ENCODE measurements at places on chromosomes 3 and 15.
A peak's percentile ranks its signal among the peaks of the same experiment; 100 is the strongest.

- DNase-seq: no peak
Measured at GRCh38 chr3:119302697-119303551, 8.7 kb downstream of the ARHGAP31 start.

- DNase-seq: no peak
Measured at GRCh38 chr3:18194431-18194830, 230.7 kb downstream of the SATB1 start.

DNA sequence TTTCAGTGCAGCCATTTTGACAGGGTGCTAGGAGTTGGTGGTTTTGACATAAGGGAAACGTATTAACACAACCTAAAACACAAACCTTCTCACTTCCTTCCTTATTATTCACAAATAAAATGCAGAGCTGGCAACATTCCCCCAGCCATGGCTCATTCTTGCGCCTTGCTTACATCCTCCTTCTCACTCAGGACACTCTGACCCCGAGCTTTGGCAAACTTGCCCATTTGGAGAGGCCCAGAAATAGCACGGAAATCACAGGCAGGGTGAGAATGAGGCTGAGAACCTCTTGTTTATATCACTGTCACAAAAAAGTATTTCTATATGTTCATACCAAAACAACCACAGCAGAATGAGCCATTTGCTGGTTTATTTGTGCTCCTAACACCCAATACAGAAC, 244.3 kb downstream of the NTRK3 start:
- no peak for DNase-seq

DNA sequence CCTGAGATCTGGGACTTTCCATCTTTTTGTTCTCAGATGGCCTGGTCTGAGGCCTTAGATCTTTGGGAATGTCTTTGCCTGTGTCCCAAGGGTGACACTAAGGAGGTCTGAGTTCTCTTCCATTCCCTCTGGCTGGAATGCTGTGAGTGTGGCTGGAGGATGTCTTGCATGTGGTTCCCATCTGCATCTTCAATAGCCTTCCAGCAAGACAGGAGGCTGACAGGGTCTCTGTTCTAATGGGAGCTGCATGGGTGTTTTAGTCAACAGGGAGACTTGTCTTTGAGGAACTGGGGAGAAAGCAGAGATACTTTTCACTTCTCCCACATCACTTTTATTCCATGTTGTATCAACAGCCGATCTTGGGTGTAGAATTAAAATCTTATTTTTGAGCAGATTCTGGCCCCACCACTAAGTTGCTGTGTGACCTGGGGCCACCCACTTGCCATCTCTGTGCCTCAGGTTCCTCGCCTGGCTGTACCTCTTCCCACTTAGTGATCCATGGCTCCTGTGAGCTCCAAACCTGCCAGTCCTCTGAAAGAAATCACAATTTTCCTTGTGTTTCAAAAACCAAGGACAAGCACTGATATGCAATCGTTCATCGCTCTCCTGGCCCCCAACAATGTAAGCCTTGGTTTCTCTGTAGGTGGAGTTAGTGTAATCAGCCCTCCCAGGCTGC, 75.2 kb downstream of the LSM3 start:
- no peak for DNase-seq

DNA sequence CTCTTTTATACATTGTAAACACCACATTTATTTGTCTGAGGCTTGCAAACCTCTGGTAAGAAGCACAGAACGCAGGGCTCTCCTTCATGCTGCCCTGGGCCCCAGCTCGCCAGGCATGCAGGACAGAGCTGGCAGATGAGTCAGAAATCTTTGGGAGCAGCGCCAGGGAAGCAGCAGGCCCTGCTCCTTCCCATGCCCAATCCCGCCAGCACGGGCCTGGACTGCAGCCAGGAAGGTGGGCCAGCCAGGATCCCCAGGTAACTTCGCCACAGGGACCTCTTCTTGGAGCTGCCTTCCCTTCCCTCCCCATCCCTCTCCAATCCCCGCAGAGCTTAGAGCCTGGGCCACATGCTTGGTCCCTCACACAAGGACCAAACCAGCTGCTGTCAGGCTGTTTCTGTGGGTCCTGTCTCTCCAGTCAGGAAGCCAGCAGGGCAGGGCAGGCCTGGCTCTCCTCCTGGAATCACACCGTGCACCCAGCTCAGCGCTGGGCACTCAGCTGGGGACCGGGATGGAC, 8.8 kb downstream of the STOML1 start:
- no peak for DNase-seq

DNA sequence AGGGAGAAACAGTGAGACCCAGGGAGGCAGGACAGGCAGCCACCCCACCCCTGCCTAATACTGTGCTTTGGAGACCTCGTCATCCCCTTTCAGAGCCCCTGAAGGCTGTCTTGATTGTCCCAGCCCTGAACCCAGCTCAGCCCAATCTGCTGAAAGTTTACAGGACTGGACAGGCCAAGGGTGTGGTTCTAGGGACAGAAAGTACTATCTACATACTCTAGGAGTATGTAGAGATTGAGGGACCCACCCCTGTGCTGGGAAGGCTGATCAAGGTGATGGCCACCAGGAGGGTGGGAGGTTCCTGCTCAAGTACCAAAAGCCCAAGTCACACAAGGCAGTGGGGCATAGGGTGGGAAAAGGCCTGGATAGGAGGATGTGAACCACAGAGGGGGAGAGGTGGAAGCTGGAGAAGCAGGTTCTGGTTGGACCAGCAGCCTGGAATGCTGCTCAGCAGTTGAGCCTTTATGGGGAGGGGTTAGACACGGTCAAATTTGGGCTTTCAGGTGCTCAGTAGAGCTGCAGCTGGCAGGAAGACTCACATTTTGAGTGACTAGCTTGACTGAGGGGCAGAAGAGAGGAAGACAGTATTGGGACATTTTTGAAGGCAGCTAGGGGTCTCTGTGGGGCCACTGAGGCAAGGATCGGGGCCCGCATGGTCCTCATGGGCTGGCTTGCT, 6.7 kb downstream of the NBEAL2 start:
- no peak for DNase-seq

DNA sequence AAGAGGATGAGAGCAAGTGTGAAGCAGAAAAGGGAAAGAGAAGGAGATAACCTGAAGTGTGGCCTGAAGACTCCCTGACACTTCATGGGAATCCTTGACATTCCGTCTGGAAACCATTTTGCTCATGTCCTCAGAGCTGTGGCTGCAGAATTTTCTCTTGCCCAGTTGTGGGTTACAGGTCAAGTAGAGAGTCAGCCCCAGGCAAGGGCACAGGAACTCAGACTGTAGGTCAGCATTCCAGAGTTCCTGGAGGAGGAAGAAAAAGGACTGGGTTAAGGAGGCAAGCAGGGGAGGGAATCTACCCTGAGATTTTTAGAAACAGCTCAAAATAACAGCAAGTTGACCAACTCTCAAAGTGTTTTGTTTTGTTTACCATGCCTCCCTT, 4.1 kb upstream of the THSD4 start:
- no peak for DNase-seq

DNA sequence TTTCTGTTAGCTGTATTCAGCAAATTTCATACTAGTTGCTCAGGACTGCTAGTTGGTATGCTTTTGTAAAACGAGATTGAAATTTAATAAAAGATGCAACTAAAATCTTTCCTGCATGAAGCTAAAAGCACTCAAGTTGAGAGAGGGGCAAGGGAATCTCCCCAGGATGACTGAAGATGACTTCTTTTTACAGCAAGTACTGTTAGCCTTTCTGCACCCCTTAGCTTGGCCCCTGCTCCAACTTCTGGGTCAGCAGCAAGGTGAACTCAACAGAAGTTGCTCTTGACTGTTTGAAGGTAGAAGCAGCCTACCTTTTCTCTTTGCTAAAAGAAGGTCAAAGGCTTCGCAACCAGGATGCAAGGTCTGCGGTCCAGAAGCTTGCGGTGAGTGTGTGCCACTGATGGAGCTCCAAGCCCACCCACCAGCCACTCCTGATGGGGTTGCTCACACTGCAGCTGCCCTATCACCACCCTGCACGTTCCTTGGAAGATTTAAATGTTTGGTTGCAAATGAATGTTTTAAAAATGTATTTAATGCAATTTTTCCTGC, 32.5 kb downstream of the NME9 start:
- no peak for DNase-seq

GRCh38 chr3:46065750-46066256, 38.5 kb upstream of the XCR1 start:
- DNase-seq: no peak

DNA sequence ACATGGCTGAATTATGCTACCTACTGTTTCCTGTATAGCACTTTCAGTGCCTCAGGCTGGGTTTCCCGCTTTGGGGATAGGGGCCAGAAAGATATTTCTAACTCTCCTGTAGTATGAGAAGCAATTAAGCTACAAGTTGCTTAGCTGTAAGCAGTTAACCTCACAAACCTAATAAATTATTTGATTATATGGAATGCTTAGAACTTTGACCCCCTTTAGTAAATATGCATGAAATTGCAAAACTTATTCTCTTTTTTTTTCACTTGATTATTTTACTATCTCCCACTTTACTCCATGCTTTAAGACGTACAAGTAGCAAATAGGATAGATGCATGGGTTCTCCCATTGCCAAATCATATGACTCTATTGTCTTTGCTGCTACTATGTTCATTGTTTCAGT, 27.5 kb upstream of the CHMP2B start:
- no peak for DNase-seq

DNA sequence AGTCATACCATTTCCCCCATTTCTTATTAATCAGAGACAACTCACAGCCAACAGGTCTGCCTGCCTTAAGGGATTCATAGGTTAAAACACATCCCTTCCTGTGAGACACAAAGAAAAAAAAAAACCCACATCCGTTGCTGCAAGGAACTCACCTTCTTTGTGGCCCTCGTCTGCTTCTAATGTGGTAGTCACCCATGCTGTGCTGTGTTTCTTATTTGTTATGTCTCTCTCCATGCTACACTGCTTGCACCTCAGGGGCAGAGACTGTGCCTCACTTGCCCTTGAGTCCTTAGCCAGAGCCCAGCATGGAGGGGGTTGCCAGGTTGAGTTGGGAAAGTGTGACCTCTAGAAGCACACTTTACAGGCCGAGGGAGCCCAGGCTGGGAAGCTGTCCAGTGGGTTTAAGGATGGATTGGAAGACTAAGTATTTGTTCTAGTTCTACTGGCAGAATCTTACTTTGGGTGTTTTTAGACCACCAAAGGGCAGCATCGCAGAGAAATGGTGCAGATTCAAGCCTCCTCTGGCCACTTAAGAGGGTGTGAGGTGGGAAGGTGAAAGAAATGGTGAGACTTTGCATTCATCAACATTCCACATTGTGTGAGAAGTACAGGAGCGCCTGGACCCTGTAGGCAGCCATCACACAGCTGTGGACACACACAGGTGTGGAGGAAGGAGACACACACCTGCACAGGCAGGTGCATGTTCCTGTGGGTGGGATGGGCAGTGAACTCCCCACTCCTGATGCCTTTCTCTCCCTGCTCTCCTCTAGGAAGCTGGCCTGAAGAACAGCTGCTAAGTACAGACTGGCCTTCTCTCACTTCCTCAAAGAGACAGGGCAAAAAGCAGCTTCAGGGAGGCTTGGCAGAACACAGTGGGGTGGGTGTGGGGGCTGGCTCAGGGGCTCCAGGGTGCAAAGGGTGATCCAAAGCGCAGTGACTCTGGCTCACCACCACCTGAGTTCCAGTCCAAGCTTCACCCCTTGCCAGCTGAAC, 48.8 kb downstream of the GLB1 start:
- no peak for DNase-seq

- DNase-seq: no peak
Measured at GRCh38 chr3:3817865-3818264, 18.6 kb downstream of the LRRN1 start.

DNA sequence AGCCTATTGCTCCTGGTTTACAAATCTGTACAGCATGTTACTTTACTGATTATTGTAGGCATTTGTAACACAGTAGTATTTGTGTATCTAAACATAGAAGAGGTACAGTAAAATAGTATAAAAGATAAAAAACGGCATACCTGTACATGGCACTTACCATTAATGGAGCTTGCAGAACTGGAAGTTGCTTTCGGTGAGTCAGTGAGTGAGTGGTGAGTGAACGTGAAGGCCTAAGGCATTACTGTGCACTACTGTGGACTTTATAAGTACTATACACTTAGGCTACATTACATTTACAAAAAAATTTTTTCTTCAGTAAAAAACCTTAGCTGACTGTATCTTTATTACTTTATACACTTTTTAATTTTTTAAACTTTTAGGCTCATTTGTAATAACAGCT, 90.9 kb downstream of the RAP2B start:
- no peak for DNase-seq

- no peak for DNase-seq
Measured at GRCh38 chr3:87595798-87596197, 319.4 kb upstream of the POU1F1 start.

DNA sequence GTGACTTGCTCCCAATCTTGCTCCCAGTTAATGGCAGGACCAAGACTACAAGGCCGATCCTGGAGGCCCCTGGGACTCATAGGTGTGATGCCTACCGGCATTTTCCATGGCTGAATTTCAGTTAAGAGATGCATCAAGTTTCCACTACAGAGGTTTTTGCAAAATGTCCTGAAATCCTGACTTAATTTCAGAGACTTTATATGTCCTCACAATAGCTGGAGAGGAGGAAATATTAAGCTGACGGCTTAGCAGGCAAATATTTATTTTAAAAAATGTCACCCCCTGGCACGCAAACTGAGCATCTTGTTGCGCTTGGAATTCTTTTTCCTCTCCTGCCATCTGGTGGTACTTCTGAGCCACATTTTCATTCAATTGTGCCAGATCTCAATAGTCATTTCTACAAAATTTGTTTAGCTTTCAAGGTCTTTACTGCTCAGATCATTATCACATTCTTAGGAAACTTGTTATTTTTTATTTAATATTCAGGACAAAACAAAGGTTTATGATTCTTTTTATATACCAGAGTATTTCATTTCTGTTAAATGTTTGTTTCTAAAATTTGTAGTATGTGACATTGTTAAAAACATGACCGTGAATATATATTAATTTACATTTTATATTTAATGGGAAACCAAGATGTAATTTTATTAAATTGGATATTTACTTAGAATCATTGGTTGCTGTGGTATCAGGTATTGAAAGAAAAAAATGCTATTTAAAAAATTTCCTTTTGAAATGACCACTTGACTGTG, 189.2 kb upstream of the THRB start:
- DNase-seq: no peak

- no peak for DNase-seq
Measured at GRCh38 chr3:152941859-152942258, 106.9 kb downstream of the P2RY1 start.

- DNase-seq: no peak
Measured at GRCh38 chr3:114673481-114673880, 379.7 kb downstream of the TIGIT start.

GRCh38 chr3:136818191-136818768, 646 bp upstream of the SLC35G2 start:
- DNase-seq: peak; percentile 23

All from stimulated activated CD4-positive, alpha-beta T cell treated with anti-CD3 and anti-CD28 coated beads, Interleukin-2, amount 100 ng/mL, for 4 hours (primary cell).